ENCODE measurements at places on chromosomes 6 and 20. TPM values are rescaled to one million over a fixed set of nuclear protein-coding genes. Genes with fewer than 3 reads are reported as not detected.

The CFAP61 gene
- 9.3 TPM for polyA plus RNA-seq

The FKBP1C gene
- 1.0 TPM for polyA plus RNA-seq

The OR14J1 gene
- polyA plus RNA-seq = 0.08 TPM

DNA sequence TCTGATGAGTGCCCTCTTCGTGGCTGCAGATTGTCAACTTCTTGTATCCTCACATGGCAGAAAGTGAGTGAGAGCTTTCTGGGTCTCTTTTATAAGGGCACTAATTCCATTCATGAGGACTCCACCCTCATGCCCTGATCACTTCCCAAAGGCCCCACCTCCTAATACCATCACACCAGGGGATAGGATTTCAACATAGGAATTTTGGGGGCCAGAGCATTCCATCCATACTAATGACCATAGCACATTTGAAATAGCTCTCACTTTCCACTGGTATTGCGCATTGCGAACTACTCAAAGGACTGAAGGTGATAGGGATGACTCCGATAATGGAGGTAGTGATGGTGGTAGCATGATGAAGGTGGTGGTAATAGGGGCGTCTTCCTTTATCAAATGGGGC, 324.3 kb downstream of the PRL start:
- no peak for DNase-seq

DNA sequence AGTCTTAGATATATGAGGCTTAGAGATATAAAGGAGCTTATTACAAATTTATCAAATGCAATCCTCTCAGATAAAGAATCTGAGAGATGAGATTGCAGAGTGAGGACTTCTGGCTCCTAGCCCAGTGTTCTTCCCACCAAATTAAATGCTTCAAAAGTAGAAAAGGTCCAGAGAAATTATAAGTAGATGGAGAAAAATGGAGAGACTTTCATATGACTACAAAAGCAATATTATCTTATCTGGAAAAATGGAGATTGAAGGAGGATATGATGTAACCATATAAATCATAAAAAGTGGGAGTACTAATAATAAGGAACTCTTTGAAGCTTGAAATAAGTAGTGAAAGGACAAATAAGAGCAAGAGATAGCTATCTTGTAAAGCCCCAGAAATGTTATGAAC, 2.8 kb downstream of the KCTD20 start:
- DNase-seq = no peak

DNA sequence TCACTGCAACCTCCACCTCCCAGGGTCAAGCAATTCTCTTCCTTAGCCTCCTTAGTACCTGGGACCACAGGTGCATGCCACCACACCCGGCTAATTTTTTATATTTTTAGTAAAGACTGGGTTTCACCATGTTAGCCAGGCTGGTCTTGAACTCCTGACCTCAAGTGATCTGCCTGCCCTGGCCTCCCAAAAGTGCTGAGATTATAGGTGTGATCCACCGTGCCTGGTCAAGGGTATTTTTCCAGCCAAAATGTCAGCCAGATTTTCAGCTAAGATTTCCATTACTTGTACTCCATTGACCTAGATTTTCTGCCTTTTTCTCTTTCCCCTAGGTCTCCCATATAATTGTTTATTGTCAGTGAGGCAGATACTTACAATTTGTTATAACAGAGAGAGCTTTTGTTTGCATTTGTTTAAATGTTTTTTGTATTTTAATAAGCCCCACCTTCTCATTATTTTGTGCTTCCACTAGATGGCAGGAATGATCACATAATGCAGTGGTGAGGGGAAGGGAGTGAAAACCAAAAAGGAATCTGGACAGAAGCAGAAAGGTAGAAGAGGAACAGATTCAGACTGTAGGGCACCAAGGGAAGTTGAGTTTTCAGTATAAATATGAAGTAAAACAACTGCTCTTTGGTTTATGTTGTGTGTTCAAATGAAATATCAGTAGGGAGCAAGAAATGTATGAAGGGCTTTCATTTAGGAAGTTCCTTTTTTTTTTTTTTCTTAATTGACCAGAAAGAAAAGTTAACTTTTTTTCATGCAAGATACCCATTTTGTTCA, 29.7 kb downstream of the RPF2 start:
- DNase-seq = peak; percentile 60

DNA sequence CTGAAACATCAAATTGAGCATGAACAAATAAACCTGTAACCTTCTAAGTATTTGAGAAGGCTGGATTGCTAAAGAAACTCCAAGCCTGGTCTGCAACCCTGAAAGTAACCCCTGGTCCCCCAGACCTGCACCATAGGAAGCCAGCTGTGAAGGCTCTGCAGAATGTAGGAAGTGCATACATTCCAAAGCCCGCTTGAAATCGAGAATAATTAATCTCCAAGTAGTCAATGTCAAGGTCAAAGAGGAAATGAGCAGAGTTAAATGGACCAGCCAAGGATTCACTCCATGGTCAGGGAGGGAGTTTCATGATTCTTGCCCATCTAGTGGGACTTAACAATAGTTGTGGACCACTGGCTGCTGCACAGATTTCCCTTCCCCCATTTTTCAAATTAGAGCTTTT, 107.6 kb upstream of the RNF24 start:
- no peak for DNase-seq

- DNase-seq = no peak
Measured at GRCh38 chr20:47358672-47359529, 2.4 kb upstream of the ZMYND8 start.

- DNase-seq = no peak
Measured at GRCh38 chr20:23179766-23180403, 93.8 kb upstream of the CD93 start.

DNA sequence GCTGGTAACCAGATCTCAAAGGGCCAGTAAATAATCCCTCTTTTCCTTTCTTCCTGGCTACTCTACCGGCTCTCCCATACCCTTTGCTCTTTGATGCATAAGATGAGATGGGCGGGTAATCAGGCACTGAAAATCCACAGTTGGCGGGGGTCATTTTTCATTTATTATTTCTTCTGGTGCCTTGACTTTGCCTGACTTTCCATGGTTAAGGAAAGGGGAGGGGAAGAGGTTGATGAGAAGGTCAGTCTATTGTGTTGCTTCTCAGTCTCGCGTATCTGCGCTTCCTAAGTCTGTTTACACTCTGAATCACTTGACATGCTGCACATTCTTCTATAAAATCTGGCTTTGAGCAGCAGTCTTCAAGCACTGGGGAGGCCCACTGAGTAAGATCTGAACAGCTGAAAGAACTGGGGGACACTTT, 121.1 kb upstream of the HDGFL1 start:
- no peak for DNase-seq

DNA sequence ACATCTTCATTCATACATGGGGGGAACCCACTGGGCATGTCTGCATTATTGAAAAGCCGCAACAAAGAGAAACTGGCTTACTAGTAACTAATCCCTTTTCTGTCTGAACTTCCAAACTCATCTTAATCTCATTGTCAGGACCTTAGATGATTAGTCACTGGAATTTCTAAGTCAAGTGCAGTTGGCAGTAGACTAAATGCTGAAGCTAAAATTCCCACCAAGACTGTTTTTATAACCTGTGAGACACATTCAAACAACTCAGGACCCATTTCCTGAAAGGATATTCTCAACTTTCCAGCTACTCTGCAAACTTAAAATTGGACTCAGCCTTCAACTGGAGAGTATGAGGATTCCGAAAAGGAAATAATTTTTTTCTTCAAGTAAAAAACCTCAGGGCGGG, 94.8 kb upstream of the SCAF8 start:
- no peak for DNase-seq

GRCh38 chr20:25044660-25045342, 13.1 kb downstream of the ACSS1 start:
- DNase-seq = no peak

DNA sequence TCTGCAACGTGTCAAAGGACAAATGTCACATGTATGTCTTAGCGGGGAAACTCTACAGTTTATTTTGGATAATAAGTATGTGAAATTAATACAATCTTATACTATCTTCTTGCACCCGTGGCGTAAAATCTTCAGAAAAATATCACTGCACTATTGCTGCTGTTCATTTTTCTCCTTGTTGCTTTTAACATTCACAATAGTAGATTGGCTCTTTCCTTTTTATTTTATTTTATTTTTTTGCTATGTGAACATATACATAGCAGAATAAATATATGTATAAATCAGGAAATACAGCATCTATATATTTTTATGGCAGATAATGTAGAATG, 15.4 kb downstream of the GPR31 start:
- DNase-seq = no peak

GRCh38 chr6:52663120-52663935, 7.6 kb upstream of the TMEM14A start:
- DNase-seq = peak; percentile 73

GRCh38 chr20:14723614-14724013, 386.2 kb upstream of the FLRT3 start:
- DNase-seq = no peak

GRCh38 chr6:45483501-45483900, 105.8 kb upstream of the SUPT3H start:
- no peak for DNase-seq

- no peak for DNase-seq
Measured at GRCh38 chr6:168274037-168274952, 45.3 kb downstream of the DACT2 start.

GRCh38 chr6:148296771-148297170, 45.9 kb upstream of the SASH1 start:
- DNase-seq = no peak

- DNase-seq = no peak
Measured at GRCh38 chr6:106910999-106911949, 63.3 kb downstream of the CD24 start.

- peak; percentile 77 for DNase-seq
Measured at GRCh38 chr20:6576726-6577125, 190.8 kb upstream of the BMP2 start.

DNA sequence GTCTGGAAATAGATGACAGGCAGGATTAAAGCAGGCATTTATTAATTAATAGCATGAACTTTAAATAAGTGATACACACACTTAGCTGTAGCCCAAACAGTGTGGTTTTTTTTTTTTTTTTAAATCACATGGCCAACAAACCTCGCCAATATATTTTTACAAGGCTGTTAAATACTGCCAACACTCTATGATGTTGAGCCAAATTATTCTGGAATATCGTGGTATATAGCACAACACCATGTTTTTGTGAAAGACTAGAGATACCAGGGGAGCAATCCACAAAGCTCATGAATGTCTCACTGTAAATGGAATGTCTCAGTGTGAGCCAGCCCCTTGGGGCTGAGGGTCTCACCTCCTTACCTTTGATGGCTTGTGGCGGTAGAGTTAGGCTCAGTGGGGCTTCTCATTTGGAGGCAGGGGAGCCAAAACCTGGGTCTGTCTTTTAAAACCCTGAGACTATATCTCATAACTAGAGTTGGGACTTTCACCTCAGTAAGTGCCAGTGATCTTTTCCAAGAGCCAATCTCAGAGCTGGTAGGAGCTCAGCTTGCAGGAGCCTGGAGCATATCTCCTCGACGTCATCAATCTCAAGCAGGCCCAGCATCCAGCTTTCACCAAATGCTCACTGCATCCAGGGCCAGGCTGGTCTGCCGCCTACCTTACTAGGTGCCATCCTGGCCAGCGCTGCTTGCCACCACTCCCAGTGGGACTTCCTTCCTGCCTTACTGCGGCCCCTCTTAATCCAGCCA, 78.5 kb upstream of the FAM184A start:
- no peak for DNase-seq

Data from spinal cord (tissue), 10 donors.